ENCODE measurements at places on chromosomes 1 and 21.

DNA sequence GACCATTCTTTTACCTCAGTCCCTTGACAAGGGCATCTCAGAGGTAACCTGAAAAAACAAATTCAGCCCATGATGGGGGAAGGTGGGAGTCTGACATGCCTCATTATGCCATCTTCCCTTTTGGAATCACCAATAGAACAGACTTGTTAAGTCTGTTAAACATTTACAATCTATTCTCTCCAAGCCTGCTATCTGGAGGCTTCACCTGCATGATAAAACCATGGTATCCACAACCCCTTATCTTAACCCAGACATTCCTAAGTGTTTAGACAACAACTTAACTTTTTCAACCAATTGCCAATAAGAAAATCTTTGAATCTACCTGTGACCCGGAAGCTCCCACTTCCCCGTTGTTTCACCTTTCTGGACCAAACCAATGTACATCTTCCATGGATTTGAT lies 233.0 kb upstream of the CACYBP start:
- no peak for DNase-seq

- no peak for DNase-seq
Measured at GRCh38 chr1:239718571-239718970, 332.2 kb downstream of the CHRM3 start.

DNA sequence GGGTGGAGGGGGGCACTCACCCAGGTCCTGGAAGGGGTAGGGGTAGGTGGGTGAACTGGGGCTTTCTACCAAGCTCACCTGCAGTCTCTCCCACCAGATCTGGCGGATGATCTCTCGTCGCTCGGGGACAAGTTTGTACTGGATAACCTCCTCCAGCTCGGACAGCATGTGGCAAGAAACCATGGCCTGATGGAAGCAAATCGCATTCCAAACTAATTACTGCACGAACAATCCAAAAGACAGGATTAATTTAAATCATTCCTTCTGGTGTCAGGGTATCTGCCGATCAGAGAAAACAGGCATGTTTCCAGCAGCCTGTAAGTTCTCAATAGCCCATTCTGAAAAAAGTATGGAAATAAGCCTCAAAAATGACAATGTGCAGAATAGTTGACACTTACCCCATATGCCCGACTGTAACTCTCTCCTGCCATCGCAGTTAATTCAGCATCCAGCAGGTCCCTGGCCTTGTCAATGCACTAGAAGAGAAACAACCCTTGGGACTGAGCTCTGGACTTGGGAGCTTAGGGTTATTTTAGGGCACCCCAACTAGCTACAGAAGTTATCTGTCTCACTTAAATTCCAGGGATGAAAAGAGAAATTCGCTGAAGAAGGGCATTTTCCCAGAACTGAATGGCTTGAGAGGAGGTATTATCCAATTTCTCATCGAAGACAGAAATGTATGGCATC lies 44.4 kb upstream of the ANGPTL7 start:
- no peak for DNase-seq

DNA sequence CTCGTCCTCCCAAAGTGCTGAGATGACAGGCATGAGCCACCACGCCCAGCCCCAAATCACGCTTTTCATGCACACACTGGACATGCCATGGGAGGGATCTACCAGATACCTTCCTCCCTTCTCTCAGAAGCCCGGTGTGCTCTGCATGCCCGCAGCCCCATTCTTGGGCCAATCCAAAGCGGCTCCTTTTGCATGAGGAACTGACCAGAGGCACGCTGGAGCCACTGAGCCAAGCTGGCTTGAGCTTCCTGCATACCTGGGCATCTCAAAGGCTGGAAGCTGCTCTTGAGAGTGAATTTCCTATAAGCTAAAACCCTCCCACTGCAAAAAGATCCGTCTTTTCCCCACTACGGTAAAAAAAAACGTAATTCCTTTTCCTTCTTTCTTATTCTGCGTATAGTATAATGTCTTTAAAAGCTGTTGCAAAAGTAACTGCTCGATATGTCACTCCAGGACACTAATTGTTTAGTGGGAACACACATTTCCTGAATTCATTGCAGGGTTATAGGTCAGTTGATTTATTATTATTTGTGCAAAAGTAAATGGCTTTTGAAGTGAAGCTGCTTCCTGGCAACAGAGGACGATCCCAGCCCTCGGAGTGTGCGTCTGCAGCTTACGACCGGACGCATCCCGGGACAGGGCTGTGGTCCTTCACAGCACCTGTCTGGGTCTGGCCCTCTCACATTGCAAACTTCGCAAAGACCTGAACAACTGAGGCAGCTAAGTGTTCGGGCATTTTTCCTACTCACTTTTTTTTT lies 61.8 kb upstream of the ETS2 start:
- DNase-seq = no peak

- no peak for DNase-seq
Measured at GRCh38 chr1:246139745-246140182, 367.3 kb downstream of the SMYD3 start.

GRCh38 chr1:21743476-21743875 lies 39.5 kb downstream of the USP48 start:
- DNase-seq = no peak

GRCh38 chr1:110283677-110284076 lies 55.5 kb upstream of the RBM15 start:
- no peak for DNase-seq

DNA sequence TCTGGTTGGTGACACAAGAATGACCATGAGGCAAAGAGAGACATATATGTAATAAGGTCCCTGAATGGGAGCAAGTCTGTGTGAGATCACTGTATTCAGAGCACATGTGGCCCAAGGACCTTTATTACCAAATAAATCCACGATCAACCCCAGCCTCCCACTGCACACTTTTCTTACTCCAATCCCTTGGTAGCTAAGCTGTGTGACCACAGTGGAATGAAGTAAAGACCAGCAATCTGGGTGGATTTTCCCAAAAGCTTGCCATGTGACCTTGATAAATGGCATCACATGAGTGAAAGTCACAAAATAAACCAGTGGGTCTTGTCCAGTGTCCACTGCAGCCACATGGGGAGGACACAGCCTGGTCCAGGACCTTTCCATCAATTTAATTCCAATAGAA lies 36.7 kb upstream of the TLR5 start:
- no peak for DNase-seq

GRCh38 chr1:77571642-77572041 lies 110.8 kb downstream of the ZZZ3 start:
- DNase-seq = no peak

DNA sequence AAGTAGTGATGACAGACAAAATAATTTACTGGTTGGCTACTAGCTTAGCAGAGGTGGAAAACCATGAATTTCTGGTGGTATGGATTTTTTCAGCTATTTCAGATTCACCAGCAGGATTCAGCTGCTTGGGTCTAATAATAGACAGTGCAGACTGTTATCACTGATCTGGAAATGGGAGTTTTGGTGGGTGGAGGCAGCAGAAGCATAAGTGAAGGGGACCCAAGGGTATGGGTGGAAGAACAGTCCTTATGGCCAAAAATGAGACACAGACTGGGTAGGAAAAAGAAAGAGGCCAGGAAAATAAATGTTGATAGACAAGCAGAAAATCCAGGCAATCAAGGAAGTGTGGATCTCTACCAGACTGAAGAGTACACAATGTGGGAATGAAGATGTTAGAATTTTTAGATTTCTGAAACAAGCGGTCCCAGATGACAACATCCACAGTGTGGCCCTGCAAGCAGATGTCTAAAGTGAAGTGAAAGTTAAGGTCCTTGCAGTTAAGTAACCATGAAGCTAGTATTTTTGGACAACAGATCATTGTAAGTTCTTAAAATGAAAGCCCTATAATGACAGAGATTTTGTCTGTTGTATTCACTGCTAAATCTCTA lies 24.7 kb downstream of the LYST start:
- DNase-seq = no peak

- DNase-seq = no peak
Measured at GRCh38 chr1:35406103-35406502, 137.6 kb downstream of the ZMYM4 start.

- peak; percentile 51 for DNase-seq
Measured at GRCh38 chr1:76070538-76070937, 4.0 kb upstream of the ST6GALNAC3 start.

DNA sequence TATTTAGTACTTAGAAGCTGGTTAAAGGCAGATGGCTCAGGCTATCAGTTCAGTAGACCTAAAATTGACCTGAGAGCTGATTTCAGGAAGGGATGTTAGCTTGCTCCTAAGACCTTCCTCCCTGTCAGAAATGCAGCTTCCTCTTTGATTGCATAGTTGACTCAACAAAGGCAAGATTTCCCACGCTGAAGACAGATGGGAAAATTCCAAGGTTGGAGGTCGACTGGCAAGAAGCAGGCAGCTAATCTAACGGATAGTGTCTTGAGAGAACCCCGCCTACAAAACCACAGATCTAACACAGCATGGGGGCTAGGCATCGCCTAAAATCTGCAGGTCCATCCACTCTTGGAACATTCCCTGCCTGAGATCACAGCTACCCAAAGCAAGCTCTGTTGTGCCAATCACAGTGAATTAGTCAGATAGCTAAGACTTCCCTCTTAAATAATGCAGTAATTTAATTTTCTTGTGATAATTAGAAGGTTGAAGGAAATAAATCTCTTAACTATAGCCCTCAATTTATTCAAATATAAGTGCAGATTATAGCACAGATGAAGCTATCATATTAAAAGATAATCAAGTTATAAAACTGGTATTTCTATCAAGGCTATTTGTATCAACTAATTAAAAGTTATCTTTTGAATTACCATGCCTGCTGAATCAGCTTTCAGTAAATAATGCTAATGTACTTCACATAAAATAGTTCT lies 357.8 kb upstream of the SGIP1 start:
- no peak for DNase-seq

DNA sequence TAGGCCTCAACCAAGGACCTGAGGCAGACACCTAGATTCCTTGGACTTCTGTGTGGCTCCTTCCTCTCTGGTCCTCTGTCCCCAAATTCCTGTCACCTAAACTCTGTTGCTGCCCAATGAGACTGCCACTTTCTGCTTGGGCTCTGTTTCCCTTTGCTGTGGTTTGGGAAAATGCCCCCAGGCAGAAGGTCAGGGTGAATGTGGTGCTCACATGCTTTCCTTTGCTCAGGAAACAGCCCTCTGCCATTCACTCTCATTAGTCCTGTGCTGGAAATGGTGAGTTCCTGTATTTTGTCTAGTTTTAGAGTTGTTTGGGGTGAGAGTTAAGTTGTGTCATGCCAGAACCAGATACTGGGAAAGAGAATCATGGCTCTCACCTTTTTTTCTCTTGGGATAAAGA lies 22.7 kb upstream of the SHE start:
- DNase-seq = no peak

GRCh38 chr1:58932859-58933598 lies 149.2 kb upstream of the JUN start:
- DNase-seq = no peak

DNA sequence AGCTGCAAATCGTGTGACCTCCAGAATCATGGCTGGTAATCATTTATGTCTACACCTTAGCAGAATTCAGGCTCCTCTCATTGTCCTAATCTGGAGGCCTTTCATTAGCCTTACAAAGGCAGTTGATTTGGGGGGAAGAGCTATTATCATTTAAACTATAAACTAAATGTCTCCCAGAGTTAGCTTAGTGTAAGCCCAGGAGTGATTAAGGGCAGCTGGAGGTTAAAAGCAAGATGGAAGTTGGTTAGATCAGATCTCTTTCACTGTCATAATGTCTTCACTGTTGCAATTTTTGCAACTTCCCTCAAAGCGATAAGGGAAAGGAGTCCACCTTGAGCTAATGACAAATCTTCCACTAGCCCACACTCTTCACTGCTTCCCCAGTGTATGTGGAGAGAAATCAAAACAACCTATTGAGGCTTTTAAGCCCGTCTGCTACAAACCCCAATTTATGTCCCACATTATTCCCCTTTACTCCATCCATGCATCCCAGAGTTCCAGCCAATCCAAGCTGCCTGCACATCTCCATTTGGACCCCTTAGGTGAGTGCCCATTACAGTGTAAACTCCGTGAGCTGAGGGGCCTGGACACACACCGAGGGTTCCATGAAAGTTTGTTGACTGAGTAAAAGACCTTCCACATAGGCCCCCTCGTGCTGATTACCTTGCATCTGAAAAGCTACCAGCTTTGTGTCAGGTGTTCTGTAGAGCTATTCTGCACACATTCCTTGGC lies 61.5 kb upstream of the KLHDC7A start:
- no peak for DNase-seq

DNA sequence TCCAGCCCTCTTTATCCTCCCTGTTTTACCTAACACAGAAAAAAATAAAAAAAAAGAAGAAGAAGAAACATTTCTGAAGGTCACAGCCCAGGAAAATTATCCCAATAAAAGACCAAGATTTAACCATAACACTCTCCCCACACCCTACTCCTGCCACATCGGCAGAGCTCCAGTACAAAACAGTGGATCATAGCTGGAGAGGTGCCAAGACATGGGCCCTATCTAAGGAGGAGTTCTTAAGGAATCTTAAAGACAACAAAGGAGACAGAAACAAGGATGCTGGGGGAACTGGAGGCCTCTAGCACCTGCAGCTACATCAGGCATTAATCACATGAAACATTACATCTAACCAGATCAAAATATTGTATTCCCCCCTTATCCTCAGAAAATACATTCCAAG lies 432.8 kb downstream of the MATN1 start:
- DNase-seq = no peak

- DNase-seq = no peak
Measured at GRCh38 chr1:26387447-26387846, 14.9 kb upstream of the ZNF683 start.

GRCh38 chr21:36608041-36608896 lies 90.6 kb upstream of the SIM2 start:
- DNase-seq = no peak

DNA sequence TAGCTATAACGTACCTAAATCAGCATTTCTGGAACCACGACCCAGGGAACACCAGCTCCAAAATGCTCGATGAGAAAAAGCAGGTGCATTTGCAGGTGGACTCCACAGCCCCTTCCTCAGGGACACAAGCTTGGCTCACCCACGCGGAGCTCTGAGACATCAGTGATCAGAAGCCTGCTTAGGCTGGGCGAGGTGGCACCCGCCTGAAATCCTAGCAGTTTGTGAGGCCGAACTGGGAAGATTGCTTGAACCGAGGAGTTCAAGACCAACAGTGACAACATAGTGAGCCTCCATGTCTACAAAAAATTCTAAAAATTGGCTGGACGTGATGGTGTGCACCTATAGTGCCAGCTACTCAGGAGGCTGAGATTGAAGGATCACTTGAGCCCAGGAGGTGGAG lies 2.5 kb upstream of the TSPEAR start:
- no peak for DNase-seq

- no peak for DNase-seq
Measured at GRCh38 chr1:52153898-52154297, 12.0 kb downstream of the ZFYVE9 start.

All from muscle of arm (tissue), 14 donors.